DMS 273 treated with DMSO at 0.1 percent for 48 hours (cell line): ENCODE measurements at places on chromosomes 1 and 21.

DNA sequence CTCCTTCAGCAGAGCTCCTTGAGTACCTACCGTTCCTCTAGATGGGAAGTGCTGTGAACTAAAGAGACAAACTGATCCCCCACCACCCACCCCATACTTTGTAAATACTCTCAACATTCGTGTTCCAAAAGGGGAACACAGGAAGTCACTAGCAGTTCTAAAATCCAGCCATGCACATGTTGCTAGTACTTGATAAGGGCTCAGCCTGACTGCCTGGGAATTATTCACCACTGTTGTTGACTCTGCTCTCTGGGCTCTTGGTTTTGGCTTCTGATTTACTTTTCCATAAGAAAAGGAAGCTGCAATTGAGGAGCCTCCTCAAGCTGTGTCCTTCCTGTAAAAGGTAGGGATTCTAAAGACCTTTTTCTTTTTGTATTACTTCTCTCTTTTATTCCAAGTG lies 67.5 kb downstream of the IVNS1ABP start:
- no peak for DNase-seq

- DNase-seq = no peak
Measured at GRCh38 chr1:88275259-88275862, 408.7 kb upstream of the PKN2 start.

GRCh38 chr1:53500204-53501064 lies 41.2 kb downstream of the DMRTB1 start:
- DNase-seq = no peak

DNA sequence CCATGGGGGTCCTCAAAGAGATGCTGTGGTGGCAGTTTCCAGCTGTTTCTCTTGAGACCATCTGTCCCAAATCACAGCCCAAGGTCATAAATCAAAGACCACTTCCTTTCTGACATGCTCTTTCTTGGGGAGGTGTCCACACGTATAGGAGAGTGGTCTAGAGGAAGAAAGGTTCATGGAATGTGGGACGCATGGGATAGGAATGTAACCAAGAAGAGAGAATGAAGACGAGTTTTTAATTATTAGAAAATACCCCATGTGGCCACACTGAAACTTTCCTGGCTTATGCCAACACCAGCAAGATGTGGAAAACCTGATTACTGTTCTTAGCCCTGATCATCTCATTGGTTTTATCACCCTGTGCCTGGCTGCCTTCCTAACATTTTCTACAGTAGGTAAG lies 124.2 kb upstream of the IFFO2 start:
- DNase-seq = no peak

GRCh38 chr1:232635778-232636356 lies 5.9 kb upstream of the SIPA1L2 start:
- DNase-seq = peak; percentile 55

GRCh38 chr1:1422465-1423244 lies 1.6 kb upstream of the ANKRD65 start:
- no peak for DNase-seq

GRCh38 chr1:64965366-64966157 lies 787 bp downstream of the JAK1 start:
- peak; percentile 17 for DNase-seq

- no peak for DNase-seq
Measured at GRCh38 chr1:116125758-116126157, 14.6 kb downstream of the MAB21L3 start.

DNA sequence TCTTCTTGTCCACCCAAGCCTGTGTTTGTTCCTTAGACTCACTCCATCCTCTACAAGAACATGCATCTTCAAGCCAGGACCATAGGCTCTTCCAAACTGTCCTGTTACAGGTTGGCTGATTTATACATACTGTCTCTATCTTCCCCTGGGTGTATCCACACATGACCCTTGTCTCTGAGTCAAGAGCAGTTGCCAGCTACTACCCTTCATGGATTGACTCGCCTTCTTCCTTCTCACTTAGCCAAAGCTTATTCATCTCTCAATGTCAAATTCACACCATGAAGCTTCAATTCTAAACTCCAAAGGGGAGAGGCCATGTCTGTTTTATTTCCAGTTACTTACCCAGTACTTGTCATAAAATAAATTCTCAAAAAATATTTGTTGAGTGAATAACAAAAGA lies 64.1 kb upstream of the CACHD1 start:
- DNase-seq = no peak

DNA sequence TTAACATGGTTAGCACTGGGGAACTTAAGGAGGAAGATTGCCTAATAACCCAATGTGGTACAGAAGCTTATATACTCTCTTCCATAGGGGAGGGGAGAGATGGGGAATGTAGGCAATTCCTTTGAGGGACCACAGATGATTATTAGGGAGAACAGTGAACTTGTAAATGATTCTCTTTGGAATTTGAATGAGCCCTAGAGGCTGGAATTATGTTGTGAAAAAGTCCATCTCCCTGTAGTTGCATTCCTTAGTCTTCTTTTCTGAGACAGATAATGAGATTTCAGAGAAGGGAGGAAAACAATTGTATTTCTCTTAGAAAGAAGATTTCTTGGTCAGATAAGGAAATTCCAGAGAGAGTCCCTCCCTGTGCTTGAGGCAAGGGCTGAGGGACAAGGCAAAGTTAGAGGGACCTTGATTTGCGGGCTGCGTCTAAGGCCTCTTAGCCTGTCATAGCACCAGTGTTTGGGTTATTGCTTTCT lies 89.0 kb upstream of the HMCN1 start:
- DNase-seq = no peak

- DNase-seq = no peak
Measured at GRCh38 chr1:197706601-197707000, 68.7 kb downstream of the DENND1B start.

GRCh38 chr1:6392809-6393399 lies 663 bp downstream of the ACOT7 start:
- no peak for DNase-seq

- no peak for DNase-seq
Measured at GRCh38 chr1:189596197-189596596, 881.5 kb downstream of the BRINP3 start.

GRCh38 chr1:203217668-203218067 lies 11.8 kb downstream of the CHIT1 start:
- no peak for DNase-seq

DNA sequence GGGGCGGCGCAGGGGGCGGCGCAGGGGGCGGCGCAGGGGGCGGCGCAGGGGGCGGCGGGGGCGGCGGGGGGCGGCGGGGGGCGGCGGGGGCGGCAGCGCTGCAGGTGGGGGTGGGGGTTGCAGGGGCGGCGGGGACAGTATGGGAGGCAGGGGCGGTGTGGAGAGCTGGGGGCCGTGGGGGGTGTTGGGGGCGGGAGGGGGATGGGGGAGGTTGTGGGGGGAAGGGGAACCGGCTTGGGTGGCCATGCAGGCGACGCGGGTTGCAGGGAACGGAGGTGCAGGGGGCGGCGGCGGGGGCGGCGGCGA lies 13.0 kb upstream of the SLC19A1 start:
- DNase-seq = no peak

- peak; percentile 25 for DNase-seq
Measured at GRCh38 chr1:152654110-152654509, 9.1 kb upstream of the LCE2D start.

GRCh38 chr21:34530261-34530660 lies 18.3 kb upstream of the KCNE1 start:
- DNase-seq = no peak

DNA sequence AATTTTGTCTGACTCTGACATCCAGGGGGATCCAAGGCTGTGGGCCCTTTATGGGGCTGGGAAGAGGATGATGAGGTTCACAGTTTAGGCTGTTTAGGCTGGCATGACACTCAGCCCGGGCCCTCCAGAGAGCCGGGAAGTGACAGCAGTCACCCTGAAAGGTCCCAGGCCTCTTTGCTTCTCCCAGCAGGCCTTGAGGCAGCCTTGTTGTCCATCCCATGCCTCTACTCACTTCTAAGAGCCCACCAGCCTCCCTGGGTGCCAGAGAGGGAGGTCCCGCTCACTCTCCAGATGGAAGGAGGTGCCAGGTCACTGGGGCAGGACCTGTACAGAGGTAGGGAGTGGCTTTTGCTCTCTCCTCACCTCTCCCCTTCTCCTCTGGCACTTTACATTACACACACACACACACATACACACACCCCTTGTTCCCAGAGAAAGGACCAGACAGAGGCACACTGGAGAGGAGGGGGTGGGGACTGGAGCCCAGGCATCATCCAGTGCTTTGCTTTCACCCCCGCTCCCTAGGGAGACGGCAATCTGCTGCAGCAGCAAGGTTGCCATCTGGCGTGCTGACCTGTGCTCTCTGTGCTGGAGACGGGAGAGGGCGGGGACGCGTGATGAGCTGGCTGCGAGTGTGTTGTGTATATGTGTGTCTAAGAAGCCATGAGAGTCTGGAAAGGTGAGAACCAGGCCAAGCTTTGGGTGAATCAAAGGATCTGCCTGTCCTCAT lies 4.6 kb downstream of the KLHDC8A start:
- DNase-seq = peak; percentile 98

DNA sequence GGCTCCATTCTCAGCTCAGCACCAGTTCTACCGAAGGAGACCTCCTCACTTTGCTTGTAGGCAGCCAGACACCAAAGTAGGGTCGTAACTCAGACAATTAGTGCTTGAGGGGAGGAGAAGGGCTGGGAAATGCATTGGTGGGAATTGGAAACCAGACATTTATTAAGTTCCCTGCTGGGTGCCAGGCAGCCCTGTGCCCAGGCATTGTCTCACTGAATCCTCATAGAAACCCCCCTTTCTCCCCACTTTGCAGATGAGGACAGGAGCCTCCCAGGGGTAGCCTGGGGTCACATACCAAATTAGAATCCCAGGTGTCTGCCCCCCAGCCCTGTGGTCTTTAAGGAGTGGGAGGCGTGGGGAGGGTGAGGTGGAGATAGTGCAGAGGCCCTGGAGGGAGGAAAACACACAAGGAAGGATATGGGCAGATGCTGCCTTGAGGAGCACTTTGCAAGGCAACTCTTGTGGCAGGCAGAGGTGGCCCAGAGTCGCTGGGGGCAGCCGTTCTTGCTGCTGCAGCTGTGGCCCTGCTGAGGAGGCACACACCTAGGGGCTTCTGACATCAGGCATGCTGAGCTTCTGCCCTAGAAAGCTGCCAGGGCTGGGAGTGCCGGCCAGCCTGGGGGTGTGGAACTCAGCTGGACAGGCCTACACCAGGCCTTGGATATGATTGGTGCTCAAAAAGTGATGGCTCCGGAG lies 29.4 kb downstream of the CDK18 start:
- no peak for DNase-seq

- no peak for DNase-seq
Measured at GRCh38 chr1:203492748-203493130, 1.2 kb upstream of the OPTC start.

GRCh38 chr1:167068761-167069160 lies 21.4 kb downstream of the GPA33 start:
- DNase-seq = no peak

DNA sequence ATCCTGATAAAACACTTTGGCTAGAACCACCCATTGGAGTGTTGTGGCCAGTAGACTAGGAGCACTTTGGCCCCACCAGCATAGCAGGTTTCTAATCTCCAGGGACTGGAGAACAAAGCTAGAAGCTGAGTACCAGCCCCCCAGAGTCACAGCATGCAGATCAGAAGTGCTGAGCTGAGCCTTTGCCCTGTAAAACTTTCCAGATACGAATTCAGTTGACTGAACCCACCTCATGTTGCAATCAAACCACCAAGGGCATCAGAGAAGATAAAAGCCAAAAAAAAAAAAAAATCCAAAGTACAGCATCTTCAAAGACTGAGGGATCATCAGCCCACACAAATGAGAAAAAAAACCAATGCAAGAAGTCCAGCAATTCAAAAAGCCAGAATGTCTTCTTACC lies 8.7 kb upstream of the CD53 start:
- DNase-seq = no peak

- no peak for DNase-seq
Measured at GRCh38 chr1:36322786-36323635, 434 bp downstream of the EVA1B start.

DNA sequence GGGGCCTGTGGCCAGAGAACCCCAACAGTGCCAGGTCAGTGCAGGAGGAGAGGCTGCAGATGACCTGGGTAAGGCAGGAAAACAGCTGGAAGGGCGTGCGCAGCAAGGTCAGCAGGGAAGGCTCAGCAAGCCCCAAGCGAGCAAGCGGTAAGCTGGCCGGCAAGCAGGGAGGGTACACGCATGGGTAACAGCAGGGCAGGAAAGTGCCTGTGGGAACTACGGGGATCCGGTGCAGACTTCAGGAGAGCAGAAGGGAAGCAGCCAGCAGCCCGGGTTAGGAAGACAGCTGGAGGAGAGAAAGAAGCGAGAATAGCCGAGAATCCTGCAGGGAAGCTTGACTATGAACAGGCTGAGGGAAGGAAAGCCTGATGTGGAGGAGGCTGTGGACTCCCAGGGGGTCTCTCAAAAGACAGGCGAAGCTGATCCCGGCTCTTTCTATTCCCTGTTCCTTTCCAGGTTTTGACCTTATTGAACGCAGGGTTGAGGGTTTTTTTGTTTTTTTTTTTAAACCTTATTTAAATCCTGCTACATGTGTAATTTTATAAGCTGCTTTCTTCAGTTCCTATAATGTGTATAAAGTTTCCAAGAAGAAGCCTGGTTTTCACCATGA lies 20.9 kb downstream of the UMODL1 start:
- DNase-seq = peak; percentile 56

DNA sequence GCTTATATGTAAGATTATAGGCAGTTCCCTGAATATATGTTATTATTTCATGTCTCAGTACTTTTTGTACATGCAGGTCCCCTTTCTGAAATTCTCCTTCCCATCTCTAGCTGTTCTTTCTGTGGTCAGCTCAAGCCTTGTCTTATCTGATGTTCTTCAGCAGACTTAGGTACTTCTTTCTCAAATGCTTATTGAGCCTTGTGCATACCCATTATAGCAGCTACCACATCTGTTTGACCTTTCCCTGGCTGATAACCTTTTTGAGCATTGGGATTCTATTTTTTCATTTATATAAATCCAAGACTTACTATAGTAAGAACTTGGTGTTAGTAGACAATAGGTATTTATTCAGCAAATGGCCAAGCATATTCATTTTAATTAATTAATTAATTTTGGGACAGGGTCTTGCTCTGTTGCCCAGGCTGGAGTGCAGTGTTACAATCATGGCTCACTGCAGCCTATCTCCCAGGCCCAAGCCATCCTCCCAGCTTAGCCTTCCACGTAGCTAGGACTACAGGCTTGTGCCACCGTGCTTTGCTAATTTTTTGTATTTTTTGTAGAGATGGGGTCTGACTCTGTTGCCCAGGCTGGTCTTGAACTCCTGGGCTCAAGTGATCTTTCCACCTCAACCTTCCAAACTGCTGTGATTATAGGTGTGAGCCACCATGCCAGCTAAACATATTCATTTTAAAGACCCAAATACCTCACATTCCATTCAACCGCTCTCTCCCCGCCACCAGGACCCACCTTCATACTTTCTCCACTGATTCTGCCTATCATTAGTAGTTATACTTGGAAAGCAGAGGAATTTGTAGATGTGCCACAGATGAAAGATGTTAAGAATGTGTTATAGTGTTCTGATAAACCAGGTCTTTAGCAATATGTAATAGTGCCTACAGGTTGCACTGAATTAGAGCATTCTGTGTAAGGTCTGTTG lies 16.7 kb downstream of the TIPRL start:
- DNase-seq = no peak

GRCh38 chr1:171090604-171091003 lies at the start of gene FMO3:
TSS of gene FMO3 (plus strand) at chr1:171090905. CDS start at chr1:171092659, 1,754 bp downstream.
- DNase-seq = no peak
